ENCODE measurements at places on chromosomes 16 and 17. TPM values are rescaled to one million over a fixed set of nuclear protein-coding genes. Genes with fewer than 3 reads are reported as not detected.

DNA sequence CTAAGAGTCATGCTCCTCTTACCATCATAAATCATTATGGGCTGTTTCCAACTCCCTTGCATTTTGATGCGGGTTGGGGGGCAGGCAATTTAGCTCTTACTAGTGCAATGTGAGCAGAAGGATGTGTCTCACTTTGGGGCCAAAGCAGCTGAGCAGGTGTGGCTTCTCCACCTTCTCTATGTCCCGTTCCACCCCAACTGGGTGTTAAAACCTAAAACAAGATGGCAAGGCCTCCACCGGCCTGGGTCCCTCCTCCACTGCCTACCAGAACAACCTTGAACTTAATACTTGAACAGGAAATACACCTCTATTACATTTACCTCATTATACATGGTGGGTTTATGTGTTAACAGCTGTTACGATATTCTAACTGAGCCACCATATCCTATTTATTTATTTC is 52.8 kb downstream of the TOX3 start:
- DNase-seq = no peak

DNA sequence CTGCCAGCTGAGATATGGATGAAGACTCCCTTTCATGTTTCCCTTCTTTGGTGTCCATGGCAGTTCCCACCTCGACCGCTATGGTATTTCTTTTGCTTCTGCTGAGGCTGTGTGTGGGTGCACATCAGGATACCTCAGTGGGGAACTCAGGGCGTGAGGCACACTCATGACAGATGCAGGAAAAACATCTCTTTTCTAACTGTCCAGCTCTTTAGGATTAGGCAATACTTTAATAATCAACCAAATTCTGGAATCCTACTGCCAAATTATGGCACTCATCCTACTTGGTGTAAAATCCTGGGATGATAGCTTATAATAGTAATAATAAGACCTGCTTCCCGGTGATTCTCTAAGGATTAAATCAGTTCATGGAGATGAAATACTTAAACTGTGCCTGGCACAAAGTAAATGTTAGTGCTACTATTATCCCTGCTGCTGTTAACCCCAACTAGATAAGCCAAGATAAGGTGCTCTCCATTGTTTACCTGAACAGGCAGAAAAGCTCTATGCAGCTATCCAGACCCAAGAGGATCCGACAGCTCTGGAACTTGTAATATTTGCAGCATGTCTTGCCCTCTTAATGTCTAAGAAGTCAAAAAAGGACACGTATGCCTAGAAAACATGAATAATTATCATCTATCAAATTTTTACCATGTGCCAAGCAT is 543.3 kb downstream of the WWOX start:
- no peak for DNase-seq

GRCh38 chr17:37676115-37676925 is 33.1 kb upstream of the DDX52 start:
- DNase-seq = no peak

DNA sequence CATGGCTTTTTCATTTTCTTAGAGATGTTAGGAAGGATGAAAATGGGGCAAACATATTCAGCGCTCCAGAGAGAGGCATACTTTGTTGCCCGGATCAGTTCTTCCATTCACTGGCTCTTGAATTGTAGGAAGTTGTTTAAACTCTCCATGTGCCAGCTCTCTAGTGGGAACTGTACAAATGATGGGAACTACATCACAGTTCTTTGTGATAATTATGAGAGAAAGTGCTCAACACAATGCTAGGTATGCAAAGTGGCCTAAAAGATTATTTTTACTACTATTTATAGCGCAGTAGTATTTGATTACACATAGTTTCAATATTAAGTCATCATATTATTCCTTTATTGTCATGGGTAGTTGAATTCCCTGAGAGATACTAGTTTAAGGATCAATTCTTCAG is 268.5 kb downstream of the RBFOX1 start:
- no peak for DNase-seq

DNA sequence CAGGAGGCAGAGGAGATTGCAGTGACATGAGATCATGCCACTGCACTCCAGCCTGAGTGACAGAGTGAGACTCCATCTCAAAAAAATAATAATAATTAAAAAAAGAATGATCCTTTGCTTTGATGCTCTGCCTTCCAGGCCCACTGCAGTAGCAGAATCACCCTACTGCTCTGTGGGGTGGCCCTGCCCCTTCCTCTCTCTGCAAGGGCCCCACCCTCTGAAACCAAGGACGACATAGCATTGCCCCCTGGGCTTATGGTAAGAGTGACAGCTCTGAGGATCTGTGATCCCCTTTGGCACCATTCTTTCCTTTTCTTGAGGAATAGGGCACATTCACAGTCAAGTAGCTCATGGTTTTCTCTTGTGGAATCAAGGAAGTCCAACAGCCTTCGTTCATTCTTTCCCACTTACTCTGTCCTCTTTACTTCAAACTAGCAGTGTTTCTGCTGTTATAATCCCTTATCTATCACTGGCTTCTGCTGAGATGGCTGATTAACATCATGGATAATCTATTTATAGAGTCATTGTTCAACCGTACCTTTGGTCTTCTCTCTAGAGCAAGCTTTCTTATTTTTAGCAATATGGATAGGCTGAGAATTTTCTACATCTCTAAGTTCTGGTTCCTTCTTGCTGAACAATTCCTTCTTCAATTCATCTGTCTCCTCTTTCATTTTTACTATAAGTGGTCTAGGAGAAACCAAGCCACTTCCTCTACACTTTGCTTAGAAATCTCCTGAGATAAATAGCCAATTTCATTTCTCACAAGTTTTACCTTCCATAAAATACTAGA is 14.1 kb downstream of the RAD51C start:
- DNase-seq = no peak

GRCh38 chr16:57761301-57761700 is 25.7 kb downstream of the KATNB1 start:
- no peak for DNase-seq

KRT24 gene
- total RNA-seq = not detected

DNAI2 gene
- total RNA-seq = 0.37 TPM

ICAM2 gene
- total RNA-seq = 77.4 TPM

DNA sequence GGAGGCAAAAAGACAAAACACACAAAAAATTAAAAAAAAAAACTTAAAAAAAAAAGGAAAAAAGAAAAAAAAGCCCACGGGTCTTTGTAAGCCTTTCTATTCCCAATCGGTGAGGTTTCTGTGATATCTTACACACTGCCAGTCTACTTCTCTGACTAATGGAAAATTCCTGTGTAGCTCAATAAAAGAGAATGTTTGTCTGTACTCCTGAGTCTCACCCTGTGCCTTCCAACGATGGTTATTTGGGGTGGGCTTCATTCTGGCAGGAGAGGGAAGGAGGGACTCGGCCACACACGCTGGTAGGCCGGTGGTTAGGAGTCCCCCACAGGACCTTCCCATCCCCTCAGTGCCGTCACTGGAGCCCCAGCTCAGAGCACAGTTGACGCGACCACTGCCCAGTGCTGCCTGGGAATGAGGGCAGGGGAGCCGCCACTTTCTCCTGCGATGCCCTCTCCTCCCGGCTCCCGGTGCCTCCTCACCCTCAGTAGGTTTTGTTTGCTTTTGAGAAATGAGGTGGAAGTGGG is 68.0 kb downstream of the AMFR start:
- no peak for DNase-seq

DNA sequence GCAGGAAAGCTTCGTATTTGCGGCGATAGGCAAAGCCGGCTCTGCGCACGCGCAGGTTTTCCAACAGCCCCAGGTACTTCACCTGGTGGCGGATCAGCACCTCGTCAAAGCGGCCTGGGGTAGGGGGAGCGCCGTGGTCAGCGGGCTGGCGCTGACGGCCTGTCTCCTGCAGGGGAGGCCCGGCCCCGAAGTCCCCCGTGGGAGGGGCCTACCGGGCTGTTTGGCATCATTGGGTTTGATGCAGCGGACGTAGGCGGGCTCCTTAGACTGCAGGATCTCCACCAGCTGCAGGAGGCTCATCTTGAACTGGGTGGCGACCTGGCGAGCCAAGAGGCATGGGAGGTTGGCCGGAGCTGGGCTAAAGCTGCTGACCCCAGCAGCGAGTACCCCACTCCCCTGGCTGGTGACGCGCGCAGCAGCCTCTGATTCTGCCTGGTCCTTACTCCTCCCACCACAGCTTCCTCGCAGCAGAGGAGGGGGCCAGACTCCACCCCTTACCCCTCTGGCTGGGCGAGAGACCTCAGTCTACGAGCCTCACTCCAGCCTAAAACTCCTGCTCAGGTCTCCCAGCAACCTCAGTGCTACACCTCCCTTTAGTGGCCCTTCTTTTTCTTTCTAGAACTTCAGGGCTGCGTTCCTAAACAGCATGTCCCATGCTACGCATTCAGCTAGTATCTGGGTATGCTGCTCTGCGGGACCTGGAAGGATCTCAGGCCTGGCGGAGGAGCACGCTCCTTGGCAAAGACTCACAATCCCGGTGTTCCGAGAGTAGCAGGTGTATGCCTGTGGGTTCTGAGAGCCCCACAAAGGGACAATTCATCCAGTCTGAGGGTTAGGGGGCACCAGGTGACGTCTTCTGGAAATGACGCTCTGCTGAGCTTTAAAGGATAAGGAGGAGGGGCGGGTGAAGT is 16.1 kb upstream of the CRK start:
- no peak for DNase-seq

GRCh38 chr17:40827746-40828453 is 5.5 kb upstream of the KRT10 start:
- no peak for DNase-seq

DNA sequence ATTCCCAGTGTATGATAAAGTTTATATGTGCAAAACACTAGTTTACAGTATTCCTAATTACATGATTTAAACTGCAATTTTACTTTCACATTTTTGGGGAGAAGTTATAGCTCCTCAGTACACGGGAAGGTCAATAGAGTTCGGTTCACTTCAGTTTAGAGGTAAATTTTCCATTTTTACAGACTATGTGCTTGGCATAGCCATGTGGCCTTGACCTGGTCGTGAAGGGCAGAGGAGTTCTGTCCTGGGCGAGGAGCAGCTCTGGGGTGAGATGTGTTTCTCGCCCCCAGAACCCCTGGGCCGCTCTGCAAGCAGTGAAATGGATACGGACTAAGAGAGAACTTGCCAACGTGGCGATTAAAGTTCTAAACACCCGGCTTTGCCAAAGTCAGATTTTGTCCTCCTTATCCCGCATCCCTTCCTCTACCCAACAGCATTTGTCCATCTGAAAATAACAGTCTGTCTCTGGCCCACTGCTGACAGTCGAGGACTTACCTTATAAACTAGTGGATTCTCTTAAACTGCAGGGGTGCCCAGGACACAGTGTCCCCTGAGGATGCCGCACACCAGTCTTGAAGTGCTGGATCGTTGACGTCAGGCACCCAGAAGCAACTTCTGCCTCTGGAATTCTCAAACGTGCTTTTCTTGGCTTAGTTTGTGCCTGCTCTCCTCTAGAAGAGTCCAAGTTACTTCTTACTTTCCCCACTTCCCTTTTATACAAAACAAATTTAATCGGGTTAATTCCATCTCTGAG is 1.5 kb upstream of the SIAH1 start:
- DNase-seq = no peak

- no peak for DNase-seq
These were observed 14.4 kb downstream of the ADAM11 start for GRCh38 chr17:44773140-44773539.

DNA sequence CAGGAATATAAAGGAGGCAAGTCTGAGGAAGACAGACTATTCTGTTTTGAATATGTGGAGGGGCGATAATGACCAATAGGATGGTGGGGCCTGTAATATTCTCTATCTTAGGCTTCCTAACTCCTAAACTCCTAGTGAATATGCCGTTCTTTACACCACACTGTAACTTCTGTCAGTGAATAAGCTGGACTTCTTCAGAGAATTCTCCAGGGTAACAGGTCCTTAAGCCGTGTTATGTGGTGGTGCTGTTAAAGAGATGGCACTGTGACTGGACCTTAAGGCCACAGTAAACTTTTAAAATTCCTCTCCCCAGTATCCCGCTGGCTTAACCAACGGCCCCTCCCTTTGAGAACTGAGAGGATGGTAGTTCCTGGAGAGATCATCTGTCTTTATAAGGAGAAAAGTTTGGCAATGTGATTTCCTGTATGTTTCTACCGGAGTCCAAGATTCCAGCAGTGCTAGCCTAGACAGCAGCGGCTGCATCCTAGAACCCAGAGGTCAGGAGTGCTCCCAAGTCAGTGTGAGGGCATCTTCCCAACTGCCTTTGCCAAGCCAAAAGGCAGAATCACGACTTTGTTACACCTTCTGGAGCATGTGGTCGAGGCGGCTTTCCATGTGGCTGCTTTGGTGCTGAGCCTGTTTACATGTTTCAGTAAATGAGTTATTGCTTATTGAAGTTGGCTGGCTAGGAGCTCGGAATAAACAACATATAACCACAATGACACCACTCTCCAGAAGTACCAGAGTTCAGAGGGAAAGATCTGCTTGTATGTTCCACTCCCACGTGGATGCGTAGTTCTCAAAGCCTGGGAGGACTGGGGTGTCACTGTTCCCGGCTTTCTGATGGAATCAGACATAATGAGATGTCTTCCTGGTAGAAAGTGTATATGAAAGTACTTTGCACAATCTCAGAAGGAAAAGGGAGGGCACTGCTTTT is 41.0 kb downstream of the TUBD1 start:
- no peak for DNase-seq

DNA sequence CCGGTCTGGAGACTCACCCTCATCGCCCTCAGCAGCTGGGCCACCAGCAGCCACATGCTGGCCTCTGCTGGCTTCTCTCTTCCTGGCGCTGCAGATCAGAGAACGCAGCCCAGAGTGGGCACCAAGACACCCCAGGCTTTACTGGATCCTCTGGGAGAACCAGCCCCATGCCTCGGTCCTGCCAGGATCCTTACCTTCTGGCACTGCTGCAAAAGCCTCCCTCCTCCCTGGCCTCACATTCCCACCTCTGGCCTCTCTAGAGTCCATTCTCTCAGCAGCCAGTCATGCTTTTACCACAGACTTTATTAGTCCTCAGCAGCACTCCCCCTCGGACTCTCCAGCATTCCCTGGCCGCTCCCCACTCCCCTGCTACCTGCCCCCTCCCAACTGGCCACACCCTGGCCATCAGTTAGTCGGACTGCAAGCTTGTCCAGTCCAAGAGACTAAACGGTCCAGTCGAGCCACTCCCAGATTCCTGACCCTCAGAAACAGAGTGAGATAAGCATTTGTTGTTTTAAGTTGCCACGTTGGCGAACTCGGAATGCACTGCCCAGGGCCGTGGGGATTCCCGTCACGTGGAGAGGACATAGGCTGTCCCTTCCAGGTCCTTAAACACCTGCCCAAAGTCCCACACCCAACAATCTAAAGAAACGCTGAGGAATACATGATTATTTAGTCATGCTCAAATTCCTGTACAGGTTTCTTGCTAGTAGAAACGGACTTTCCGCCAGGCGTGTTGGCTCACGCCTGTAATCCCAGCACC is 5.9 kb upstream of the SPG7 start:
- DNase-seq = no peak

GRCh38 chr17:3695723-3696411 is at the start of gene P2RX5:
Gene P2RX5 (minus strand): TSS chr17:3696155. CDS start chr17:3696005, 150 bp downstream.
- peak; percentile 37 for DNase-seq

METRN gene
- total RNA-seq = 34.8 TPM

CD300E gene
- total RNA-seq = not detected
